GM12864 (cell line): ENCODE measurements at places on chromosomes 4 and X.

- DNase-seq, result no peak
Observed at GRCh38 chrX:11580789-11581188, 84.9 kb downstream of the ARHGAP6 start.

GRCh38 chr4:14943749-14944148 lies 58.5 kb upstream of the CPEB2 start:
- DNase-seq, result no peak

GRCh38 chrX:17104433-17104832 lies 158.0 kb downstream of the REPS2 start:
- DNase-seq, result no peak

- DNase-seq, result no peak
Observed at GRCh38 chrX:50108264-50108663, 92.5 kb downstream of the AKAP4 start.

DNA sequence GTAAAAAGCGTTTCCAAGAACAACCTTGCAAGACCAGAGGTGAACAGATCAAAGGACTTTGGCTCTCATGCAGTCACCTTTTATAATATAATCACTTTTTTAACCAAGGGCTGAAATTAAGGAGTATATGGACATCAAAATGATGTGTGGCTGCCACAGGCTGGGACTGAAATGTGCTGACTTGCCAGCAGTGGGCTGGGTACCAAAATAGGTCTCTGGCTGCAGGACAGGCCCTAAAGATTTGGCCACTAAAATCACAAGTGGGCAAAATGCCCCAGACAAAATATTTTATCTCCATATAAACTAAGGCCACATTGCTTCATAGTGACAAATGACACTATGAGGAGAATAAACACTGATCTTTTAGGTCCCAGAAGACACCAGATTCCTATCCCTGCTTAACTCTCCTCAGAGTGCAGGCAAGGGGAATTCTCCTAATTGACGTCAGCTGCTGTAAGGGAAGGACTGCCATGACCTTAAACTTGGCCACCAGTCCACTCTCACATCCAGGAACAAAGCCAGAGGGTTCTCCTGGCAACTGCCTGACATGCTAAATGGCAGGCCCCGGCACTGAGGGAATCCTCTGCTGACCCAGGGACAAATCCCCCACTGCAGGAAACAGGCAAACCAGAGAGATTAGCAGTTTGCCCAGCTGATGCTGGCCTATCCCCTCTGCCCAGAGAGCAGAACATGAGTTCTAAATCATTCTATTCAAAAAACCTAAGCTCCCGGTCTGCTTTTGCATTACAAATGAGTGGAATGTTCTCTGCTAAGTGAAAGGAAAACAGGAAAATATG lies 155.8 kb downstream of the PPP3CA start:
- no peak for DNase-seq

- DNase-seq, result no peak
Observed at GRCh38 chr4:147118528-147118927, 172.9 kb upstream of the TTC29 start.

DNA sequence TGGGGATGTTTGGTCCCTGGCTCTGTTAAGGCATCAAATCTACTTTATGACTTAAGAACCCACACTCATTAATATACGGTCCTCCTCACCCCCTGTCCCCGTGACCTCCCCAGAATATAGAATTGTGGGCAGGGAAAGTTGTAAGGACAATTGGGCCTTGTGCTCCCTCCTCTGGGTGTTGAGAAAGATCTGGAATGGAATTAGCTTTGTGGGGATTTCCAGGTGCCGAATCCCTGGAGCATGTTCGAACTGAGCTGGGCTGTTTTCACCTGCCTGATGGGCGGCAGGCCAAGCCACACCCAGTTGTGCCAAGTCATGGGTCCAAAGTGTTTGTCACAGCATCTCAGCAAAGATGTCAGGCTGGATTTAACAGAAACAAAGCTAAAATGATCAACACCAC lies 349.3 kb upstream of the KLF3 start:
- DNase-seq, result no peak

DNA sequence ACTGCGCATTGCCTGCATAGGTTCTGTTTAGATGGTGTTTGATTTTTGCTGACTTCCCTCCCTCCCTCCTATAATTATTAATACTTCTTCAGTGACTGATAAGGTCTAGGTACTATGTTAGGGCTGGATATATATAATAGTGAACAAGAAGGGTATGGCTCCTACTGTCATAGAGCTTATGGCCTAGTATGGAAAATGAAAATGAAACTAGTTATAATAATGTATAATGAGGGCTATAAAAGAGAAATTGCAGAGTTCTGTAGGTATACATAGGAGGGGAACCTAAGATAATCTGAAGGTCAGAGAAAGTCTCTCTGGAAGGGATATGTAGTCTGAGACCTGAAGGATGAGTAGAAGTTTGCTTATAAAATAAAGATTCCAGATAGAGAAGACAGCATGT lies 102.1 kb downstream of the DCK start:
- DNase-seq, result no peak

DNA sequence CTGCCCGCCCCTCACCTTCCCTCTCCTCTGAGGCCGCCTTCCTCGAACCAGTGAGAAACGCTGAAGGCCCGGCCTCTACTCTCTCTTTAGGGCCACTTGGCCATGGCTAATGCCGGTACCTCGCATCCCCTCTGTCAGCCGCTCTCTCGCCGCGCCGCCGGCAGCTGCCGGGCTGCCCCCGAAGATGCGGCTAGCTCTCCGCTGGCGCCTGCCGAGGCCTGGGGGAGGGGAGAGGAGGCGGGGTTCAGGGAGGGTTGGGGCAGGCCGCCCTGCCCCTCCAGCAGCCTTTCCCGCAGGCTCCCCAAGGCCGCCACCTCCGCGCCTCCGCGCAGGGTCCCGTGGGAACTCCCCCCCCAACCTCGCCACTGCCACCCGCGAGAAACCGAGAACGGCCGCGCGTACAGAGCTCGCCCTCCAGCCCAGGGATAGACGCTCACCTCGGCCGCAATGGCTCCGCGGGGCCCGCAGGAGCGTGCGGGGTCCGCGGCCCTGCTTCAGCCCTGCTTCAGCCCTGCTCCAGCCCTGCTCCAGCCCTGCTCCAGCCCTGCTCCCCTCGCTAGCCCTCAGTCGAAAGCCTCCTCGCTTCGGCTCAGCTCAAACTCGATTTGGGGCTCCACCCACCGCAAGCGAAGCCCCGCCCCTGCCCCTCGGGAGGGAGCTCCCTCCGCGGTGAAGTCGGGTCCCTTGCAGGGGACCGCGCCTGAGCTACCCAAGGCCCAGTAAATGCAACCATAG lies at the start of gene HUWE1:
Gene HUWE1 (minus strand): TSS at position 569 of the 735 bp plus-strand sequence. CDS start 32,612 bp downstream, outside the sequence.
- DNase-seq, result peak; percentile 41

DNA sequence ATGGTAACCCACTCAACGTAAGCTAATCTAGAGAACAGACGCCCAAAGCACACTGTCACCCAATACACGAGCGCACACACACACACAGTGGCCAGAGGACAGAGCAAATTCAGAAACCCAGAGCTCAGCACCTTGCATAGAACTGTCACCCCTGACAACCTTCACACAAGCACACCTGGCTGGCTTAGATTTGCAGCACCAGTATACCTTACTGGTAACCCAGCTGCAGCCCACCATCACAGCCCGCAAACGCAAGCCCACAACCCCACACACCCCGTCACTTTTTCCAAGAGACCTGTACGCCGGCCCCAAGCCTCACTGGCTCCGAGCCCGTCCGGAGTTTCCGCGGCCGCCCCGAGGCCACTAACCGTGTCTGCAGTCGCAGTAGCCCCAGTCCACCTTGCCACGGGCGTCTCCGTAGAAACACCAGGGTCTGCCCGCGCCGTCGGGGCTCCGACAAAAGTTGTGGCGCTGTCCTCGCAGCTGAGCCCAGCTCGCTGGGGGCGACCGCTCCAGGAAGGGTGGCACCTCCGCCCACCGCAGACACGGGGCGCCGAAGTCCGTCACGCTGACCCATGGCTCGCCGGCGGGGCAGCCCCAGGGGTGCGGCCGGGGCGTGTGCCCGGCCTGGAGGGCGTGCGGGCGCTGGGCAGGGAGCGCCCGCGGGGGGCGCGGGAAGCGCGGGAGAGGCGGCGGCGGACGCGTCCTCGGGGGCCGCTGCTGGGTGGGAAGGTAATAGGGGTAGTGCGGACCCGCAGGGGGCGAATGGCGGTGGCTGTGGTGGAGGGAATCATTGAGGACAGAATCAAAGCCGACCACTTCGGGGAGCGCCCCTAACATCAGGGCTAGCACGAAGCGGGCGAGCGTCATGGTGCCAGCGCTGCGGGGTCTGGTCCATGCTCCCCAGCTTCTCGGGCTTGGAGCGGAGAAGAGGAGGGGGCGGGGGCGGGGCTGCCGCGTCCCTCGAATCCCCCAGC lies 664 bp downstream of the PRSS12 start:
- DNase-seq, result no peak

DNA sequence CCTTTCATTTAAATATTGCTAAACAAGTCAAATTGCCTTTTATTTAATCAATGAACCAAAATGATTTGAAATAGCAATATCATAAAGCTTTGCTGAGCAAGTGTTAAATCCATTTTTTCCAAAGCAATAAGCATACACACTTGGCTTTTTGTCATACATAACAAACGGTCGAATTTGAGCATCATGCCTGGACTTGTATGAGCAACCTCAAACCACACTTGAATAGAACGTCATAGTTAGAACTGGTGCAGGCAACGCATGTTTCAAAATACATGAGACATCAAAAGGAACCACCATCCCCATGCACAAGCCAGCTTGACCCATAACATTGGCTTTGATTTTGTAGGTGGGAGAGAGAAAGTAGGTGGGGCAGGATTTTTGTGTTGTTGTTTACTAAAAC lies 812.3 kb upstream of the FRG1 start:
- no peak for DNase-seq

DNA sequence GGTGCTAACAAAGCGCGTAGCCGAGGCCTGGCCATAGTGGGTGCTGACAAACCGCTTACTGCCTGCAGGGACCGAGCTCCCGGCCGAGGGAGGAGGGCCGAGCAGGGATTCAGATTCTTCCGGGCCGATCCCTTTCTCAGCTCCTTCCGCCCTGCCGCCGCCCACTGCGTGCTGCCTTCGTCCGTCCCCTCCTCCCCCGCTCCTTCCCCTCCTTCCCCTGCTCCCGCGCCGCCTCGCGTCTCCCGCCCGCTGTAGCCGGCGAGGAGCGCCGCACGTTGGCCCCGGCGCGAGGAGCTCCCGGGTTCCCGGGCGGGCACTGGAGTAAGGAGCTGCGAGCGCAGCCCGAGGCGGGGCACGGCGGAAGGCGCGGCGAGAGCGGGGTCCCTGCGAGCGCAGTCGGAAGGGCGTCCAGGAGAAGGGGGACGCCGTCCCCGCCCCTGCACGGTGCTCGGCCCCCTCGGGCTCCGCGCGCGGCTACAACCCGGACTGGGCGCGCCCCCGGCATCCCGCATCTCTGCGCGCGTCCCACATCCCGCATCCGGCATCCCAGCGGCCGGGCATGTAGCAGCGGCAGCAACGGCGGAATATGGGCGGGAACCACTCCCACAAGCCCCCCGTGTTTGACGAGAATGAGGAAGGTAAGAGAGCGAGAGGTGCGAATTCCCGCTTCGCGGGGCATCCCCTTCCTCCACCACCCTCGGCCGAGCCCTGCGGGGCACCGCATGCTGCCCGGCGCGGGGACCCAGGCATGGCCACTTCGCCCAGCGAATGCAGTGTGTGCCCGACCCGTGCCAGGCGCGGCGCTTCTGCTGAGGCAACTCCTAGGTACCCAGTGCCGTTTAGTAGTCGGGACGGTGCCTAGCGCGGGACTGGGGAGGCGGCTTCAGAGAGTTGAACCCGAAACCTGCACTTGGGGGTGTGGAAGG lies at the start of gene STK32B:
Gene STK32B (plus strand): TSS at position 203 of the 926 bp plus-strand sequence.
- DNase-seq, result no peak

DNA sequence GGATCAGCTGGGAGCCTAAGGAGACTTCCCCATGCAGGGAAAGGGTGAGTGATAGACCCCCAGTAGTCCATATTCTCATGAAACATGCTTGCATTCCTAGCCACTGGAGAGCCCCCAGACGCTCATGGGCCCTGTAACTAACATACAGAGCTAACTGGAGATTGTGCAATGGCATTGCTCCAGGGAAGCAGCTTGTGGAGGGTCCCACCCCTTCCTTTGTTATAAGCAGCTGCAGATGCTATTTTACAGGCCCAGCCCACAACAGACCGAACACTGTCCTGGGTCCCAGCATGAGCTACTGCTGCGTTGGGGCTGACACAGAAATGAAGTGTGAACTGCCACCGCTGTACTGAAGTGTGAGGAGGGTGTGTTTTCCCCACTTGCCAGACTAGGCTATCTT lies 1465.7 kb upstream of the DIAPH2 start:
- DNase-seq, result no peak

DNA sequence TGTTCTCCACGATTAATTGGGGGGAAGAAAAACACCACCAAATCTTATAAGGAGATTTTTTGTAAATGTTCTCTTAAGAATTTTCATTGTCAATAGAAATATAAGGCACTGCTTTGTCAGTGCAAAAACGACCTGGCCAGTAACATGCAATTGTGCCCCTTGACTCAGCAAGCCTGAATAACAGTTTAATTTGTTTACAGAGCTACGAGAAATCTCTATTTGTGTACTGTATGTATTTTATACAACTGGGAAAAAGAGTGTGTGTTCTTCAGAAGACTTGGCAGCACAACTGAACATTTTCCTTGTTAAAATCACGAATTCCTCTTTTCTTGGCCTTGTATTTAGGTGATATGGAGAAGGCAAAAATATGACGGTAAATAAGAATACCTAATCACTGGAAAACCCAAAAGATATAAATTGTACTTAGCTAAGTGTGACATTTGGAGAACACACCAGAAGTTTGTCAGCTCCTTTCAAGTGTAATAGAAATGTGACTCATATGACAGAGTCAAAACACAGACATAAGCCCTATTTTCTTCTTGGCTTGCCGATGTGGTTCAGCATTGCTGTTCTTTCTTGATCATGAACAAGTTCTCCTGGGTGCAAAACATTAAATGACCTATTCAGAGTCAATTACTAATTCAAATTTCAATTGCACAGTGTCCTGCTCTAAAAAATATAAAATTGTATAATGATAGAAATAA lies 945.0 kb upstream of the INTU start:
- no peak for DNase-seq

DNA sequence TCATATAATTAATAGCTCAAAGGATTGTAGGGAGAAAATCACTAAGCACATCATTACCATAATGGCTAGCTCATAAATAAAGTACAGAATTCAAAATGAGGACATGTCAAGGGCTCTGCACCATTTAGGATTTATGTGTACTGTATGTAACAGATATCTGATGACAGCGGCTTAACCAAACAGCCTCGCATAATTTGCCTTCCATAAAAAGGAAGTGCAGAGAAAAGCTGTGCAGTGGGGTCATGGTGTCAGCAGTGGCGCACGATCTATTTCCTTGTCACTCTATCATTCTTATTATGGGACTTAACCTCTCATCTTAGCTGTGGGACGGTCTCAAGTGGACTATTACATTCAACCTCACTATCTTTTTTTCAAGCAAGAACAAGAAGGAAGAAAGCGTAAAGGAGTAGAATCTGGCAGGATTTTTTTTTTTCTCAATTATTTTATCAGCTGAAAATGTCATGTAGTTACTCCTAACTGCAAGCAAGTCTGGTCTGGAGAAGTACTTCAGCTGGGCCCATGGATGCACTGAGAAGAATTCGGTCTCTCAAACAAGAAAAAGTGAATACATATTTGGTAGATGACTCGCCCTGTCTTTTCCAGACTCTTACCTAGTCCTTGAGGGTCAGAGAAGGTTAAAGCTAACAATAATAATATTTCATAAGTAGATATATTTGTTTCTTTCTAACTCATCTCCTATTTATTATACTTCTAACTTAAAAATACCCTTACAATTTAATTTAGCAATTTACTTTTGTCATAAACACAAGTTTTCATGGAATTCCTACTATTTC lies 94.6 kb downstream of the COX18 start:
- DNase-seq, result no peak
